ENCODE measurements at places on chromosomes 12 and 14.
A peak's percentile ranks its signal among the peaks of the same experiment; 100 is the strongest.

- no peak for DNase-seq
These were observed 13.5 kb downstream of the PHETA1 start for GRCh38 chr12:111355201-111355925.

DNA sequence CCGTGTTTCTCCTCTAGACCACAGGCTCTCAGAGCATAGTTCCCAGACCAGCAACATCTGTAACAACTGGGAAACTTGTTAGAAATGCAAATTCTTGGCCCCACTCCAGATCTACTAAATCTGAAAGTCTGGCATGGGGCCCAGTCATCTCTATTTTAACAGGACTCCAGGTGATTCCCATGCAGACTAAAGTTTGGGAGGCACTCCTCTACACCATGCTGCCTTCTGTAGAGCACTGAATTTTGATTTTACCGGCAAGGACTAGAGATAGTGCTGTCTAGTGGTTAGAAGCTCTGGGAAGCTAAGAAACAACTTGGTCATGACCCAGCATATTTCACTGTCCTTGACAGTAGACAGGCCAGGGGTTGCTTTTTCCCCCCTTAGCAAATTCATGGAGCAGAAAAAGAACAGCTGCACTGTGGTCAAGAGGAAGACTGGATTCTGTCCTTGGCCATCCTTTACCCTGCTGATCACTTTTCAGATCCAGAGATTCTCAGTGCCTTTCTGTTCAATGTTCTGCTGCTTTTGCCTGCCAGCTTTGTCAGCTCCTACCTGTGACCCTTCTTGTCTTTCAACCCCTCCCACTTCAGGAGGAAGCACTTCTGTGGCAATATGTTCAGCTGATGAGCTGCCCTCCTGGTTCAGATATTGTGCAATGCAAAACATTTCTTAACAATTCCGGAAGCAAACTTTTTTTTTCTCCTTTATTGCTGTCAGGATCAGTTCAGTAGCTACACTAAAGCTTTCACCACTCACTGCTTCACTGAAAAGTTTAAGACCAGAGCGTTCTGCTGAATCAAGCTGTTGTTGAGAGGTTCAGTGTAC lies 133.8 kb upstream of the NUDT4 start:
- no peak for DNase-seq

- no peak for DNase-seq
These were observed 66.7 kb downstream of the GALNT16 start for GRCh38 chr14:69326611-69327010.

- no peak for DNase-seq
These were observed 2.3 kb upstream of the MYL2 start for GRCh38 chr12:110922652-110923051.

GRCh38 chr14:23186913-23187654 lies 3.6 kb upstream of the SLC7A8 start:
- no peak for DNase-seq

- no peak for DNase-seq
These were observed 6.6 kb downstream of the HIF1A start for GRCh38 chr14:61701946-61702345.

- DNase-seq = no peak
These were observed 21.9 kb upstream of the MAP3K9 start for GRCh38 chr14:70830998-70831781.

- DNase-seq = peak; percentile 39
These were observed 706 bp upstream of the PEX5 start for GRCh38 chr12:7188562-7189397.

DNA sequence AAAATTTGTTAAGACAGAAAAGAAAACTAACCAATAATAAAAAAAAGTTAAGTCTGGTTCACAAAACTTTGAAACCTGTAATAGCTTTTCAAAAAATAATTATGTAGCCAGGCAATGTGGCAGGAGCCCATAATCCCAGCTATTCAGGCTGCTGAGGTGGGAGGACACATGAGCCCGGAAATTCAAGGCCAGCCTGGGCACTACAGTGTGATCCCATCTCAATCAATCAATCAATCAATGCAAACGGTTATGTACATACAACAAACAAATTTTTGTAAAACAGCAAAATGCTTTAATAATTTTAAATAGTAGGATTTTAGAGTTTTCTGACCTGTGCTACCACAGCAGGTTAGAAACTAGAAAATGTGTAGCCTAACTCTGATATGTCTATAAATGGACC lies 152.4 kb downstream of the MED13L start:
- no peak for DNase-seq

- no peak for DNase-seq
These were observed 68.6 kb downstream of the HMGA2 start for GRCh38 chr12:65892841-65893251.

GRCh38 chr12:5317556-5317955 lies 114.4 kb upstream of the NTF3 start:
- DNase-seq = no peak

GRCh38 chr12:47943623-47944340 lies 19.6 kb upstream of the TMEM106C start:
- no peak for DNase-seq

GRCh38 chr12:66302827-66303169 lies 505 bp downstream of the HELB start:
- DNase-seq = no peak

DNA sequence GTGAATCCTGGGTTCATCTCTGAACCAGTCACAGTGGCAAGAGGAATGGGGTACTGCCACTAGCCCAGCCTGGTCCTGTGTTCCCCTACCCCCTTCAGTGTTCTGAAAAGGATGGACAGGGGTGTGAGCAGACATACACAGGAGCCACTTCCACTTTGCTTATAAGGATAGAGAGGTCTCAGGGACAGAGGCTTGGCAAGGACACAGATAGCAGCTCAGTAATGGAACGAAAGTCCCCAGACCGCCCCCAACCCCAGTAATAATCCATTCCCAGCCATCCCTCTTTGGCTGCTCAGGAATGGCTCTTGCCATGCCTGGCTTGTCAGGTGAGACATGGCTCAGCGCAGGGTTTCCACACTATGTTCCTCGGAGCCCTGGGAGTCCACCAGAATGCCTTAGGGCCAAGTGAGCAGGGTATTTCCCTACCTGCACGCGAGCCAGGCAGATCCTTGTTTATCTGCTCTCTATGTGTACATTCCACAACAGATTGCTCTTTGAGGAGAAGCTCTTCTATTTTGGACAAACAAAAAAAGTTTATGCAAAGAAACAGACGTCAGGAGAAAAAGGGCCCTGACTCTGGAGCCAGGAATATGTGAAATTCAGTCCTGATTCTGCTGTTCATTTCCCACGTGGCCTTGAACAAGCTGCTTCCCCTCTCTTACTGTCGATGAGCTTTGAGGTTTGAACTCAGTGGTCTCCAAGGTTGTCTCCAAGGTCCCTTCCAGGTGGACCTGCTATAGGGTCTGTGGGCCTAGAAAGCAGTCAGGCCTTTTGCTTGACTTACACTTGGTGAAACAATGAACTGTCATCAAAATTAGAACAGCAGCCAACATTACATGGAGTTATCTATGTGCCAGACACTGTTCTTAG lies 10.0 kb downstream of the UBE3B start:
- no peak for DNase-seq

- DNase-seq = no peak
These were observed 430 bp downstream of the SLC41A2 start for GRCh38 chr12:104957719-104958000.

DNA sequence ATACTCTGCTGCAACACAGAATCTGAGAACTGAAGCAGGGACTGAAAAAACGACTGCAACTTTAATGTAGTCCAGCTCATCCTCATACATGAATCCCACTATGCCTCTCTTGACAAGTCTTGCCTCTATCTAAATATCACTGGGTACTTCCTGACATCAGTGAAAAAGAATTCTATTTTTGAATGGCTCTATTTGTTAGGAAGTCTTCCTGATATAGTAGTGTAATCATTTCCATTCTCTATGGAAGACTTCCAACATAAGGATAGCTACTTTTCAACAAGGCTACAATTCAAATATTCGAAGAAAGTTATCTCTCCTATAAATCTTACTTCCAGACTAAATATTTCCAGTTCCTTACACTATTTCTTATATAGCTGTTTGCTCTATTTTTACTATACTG lies 167.5 kb downstream of the MDGA2 start:
- no peak for DNase-seq

DNA sequence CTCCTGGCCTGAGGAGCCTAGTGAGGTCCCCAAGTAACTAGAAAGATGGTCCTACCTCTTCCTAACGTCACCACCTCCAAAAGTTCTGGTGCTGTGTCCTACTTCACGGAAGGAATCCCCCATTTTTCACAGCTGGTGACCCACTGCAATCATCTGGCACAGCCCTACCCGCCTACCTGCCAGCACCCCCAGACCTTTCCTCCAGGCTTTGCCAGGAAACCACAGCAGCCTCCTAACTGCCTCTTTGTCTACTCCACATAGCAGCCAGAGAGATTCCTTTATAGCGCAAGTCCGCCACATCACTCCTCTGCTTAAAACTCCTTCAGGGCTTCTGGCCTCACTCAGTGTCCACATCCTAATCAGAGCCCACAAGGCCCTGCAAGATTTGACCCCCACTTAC lies 13.4 kb upstream of the FLVCR2 start:
- DNase-seq = no peak

DNA sequence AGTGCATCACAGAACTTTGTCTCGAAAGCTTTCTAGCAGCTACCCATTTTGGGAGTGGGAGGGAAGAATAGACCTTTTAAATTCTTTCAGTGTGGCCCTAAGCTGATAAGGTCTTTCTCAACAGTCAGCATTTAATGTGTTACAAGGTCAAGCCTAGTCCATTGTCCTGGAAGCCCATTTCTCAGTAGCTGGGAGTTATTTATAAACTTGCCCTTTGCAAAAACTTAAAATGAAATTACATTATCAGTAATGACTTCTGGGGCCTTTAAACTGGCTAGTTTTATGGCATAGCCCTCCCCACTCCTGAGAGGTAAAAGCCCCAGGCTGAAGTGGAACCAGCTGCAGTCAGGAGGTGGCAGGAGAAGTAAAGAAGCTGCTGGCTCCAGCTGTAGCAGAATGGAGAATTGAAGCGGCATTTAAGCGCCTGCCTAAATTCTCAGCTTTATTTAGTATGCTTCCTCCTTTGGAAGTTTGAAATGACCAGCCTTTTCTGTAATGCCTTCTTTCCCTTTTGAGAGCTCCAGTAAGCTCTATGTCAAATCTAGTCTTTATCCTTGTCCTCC lies 12.4 kb downstream of the COPZ1 start:
- DNase-seq = no peak

DNA sequence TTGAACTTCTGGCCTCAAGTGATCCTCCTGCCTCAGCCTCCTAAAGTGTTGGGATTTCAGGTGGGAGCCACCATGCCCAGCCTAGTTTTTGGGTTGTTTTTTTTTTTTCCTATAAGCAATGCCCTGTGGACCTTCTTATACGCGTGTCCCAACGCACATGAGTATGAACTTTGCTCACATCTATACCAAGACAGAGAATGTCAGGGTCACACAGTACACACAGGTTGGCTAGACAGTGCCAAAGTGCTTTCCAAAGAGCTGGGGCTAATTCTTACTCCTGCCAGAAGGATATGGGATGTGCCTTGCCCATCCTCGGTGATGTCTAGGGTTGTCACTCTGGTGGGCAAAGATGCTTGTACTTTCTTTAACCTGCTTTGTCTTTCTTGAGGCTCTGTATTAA lies 7.6 kb upstream of the CCDC85C start:
- no peak for DNase-seq

DNA sequence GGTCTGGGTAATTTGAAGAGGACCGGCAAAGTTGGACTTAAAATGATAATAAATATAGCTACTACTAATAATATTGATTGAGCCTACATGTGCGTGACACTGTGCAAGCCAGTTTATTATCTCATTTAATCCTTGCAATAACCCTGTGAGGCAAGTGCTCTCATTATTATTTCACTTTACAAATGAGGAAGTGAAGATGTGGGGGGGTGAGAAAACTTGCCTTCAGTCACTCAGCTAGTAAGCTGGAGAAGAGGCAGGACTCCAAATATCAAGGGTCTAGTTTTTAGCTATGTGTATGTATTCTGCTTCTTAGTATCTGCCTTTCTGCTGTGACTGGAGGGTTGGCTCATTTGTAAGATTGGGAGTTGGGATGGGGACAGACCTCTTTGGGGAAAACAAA lies 39.2 kb downstream of the NPAS3 start:
- DNase-seq = no peak

DNA sequence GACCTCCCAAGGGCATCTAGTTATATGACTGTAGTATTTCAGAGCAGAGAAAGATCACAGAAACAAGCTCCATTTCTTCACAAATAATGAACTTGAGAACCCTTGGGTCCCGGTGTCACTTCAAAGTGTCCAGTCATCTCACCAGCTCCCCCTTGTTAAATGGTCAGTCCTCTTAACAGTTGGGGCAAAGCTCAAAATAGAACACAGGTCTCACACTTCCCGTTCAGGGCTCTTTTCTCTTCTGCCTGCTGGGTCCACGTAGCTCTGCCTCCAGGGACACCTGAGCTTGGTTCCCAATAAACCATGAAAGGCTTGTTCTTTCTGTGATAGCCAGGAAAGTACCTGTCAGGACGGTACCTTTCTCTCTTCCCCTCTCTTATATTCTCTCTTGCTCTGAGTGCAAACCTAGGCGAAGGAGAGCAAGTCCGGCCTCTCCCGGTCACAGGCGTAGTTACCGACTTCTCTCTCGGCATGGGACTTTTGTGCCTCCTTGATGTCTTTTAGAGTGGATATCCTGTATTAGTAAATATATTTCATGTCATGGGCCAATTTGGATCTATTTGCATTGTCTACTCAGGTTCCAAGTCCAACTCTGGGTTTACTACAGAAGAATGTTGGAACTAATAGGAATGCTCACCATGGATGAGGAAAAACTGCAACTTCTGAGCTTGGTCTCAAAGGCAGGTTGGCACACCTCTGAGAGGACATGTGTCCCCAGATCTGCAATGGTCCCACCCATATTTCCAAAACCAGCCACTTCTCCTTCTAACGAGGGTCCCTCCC lies 118.8 kb upstream of the PARP11 start:
- no peak for DNase-seq

GRCh38 chr14:50656776-50657175 lies 11.3 kb downstream of the SAV1 start:
- DNase-seq = no peak

DNA sequence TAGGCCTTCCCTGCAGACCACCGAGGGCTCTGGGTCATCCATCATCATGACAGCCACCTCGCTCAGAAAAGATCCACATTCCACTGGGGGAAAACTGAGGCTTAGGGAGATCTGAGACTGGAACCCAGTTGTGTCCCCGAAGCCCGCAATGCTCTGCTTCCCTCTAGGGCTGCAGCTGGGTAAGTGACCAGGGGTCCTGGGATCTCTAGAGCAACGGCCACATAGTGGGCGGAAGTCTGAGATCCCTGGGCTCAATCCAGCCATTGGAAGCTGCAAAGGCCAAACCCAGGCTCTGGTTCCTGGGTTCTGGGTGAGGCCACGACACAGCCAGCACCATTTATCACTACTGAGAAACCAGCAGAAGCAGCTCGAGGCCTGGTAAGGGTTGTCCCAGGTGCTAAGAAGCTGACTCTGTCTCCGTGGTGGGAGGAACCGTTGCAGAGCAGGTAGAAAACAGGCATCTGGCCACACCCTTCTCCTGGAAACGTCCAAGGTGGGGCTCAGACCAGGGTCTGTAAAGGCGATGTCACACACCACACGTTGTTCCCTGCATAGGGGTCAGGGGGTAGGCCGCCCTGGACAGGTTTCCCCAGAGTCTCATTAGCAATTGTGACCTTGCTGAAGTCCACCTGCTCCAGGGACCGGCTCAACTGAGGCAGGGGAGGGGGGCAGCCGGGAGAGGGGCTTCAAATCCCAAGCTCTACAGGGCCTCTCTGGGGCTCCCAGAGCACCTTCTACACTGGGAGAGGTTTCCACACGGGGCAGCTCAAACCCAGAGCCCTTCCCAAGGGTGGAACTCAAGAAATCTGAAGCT lies 38.6 kb downstream of the BCL11B start:
- DNase-seq = no peak

- DNase-seq = no peak
These were observed 172.7 kb downstream of the APAF1 start for GRCh38 chr12:98817742-98818141.

GRCh38 chr12:52395761-52396434 lies 10.2 kb downstream of the KRT82 start:
- DNase-seq = no peak

All from stimulated activated CD8-positive, alpha-beta memory T cell treated with anti-CD3 and anti-CD28 coated beads, Interleukin-4, amount 100 ng/mL, for 24 hours (primary cell).